ENCODE measurements at places on chromosomes 3 and 15.

GRCh38 chr3:106272302-106272701 is 403.5 kb upstream of the CBLB start:
- no peak for DNase-seq

DNA sequence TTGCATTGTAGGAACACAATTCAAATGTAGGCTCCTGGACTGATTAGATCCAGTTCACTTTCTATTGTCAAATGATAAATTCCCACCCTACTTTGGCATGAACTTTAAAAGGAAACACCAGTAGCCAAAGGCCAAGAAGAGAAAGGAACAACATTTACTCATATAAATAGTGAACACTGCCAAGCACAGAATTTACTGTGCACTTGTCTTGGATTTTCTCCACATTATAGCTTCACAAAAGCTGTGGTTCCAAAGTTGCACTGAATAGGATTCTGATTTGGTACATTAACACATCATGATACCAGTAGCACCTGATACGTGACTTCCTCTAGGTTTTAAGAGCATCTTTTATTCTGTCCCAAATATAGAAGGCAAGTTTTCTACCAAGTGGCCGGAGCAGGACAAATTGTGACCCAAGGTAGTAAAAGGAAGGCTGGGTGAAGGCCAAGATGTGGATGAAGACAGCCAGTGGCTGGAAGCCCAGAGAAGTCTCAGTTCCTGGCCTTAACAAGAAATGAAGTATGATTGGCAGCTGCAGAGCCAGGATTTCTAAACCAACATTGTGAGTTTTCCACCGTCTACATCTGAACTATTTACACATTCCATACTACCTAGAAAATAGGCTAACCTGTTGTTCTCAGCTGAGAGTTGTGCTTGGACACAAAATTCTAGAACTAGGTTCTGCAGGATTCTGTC is 206.7 kb downstream of the THRB start:
- no peak for DNase-seq

GRCh38 chr15:78249131-78249530 is 14.8 kb upstream of the ACSBG1 start:
- no peak for DNase-seq

- no peak for DNase-seq
Measured at GRCh38 chr3:101791778-101792177, 12.8 kb downstream of the NXPE3 start.

- DNase-seq: no peak
Measured at GRCh38 chr3:128294999-128295468, 141.8 kb downstream of the EEFSEC start.

Measured in RKO (cell line).